T-helper 9 cell (primary cell): ENCODE measurements at places on chromosomes 4 and X.
A peak's percentile ranks its signal among the peaks of the same experiment; 100 is the strongest.

DNA sequence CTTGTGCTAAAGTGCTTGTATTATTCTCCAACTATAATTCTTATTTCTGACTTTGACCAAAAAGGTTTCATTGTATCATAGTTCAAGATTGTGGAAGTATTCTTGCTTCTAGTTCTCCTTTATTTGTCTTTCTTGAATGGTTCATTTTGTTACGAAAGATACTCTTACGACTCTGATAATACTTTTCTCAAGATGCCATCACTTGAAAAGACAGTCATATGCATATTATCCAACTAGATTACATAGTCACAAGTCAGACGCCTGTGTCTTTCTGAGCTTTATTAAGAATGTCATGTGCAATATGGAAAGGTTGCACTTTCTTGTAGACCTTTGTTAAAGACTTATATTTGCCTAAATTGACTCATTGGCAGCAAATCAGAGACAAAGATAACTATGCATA lies 71.4 kb upstream of the HPGD start:
- no peak for DNase-seq

DNA sequence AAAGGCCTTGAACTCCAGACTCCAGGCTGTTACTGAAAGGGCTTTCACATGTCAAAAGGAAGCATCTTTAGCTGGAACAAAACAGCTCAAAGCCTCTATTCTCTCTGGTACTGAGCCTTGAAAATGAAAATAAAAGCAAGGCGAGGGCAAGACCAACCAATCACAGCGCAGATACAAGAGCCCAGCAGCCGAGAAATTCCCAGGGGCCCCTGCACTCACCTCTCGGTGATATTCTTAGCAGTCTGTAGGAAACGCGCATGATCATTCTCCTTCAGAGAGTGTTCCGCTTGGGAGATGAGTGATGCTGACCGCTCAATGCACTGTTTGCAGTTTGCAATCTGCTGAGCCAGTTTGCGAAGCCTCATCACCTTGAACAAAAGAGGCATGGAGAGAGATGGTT lies 138.1 kb downstream of the MID1 start:
- DNase-seq, result no peak

DNA sequence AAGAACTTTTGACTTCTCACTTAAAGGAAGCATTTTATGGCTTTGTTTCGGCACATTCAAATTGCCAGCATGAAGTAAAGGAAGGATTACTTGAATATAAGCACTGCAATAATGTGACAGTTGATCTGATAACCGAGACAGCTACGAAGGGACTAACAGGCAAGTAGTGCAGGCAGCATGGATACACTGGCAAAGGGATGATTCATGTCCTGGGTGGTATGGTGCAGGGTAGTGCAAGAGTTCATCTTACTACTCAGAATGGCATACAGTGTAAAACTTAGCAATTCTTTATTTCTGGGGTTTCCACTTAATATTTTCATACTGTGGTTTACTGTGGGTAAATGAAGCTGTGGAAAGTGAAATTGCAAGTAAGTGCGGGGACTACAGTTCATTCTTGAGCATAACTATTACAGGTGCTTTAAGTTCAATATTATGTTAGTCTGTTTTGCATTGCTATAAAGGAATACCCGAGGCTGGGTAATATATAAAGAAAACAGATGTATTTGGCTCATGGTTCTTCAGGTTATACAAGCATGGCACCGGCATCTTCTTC lies 611.8 kb downstream of the SPOCK3 start:
- no peak for DNase-seq

- DNase-seq, result no peak
These were observed 93.6 kb downstream of the PDLIM5 start for GRCh38 chr4:94545296-94545695.

DNA sequence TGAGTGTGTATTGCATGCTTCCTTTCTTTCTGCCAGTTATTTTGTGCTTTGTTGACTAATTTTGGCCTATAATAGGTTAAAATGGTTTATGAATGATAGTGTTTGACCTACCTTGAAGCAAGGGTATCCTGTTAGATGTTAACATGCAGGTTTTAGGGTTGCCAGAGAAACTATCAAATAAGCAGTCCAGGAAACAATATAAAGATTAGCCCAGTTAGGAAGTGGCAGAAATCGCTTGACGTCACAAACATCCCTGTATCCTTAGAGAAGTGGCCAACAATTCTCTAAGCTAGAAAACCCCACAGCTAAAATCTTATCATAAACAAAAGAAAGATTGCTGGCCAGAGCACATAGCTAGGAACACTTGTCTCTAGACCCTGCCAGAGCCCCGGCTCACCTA lies 3.8 kb downstream of the NAP1L5 start:
- no peak for DNase-seq

DNA sequence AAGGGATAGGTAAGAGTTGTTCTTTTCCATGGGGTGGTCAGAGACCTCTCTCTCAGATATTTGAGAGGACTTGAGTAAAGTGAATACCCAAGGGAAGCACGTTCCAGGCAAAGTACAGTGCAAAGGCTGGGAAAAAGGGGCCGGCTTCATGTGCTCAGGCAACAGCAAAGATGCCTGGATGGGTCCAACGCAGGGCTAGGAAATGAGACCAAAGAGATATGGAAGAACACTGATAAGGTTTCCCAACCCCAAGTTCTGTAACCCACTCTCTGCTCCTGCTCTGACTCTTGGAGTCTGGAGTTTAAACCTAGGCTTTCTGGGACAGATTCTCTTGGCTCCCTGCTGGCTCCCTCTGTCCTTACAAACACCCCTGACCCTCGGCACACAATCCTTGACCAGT lies 36.2 kb upstream of the PROM1 start:
- DNase-seq, result no peak

GRCh38 chr4:3515646-3516045 lies 16.6 kb downstream of the LRPAP1 start:
- DNase-seq, result no peak

DNA sequence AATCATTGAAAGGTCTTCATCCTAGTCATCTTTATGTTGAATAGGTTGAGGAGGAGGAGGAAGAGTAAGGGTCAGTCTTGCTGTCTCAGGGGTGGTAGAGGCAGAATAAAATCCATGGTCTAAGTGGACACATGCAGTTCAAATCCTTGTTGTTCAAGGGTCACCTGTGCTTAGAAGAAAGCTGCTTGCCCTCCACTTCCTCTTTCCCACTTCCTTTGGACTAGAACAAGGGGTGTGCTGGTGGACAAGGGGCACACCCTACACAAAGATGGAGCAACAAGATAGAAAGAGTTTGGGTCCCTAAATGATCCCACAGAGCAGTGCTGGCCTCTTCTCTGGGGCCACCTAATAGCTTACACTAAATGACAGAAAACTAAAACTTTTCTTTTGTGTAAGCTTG lies 47.9 kb downstream of the HSD17B13 start:
- no peak for DNase-seq

GRCh38 chrX:115940888-115941332 lies 229.6 kb upstream of the AGTR2 start:
- peak; percentile 28 for DNase-seq

GRCh38 chrX:40700640-40701342 lies 34.6 kb downstream of the MED14 start:
- no peak for DNase-seq

GRCh38 chr4:112604589-112604988 lies 32.1 kb downstream of the ZGRF1 start:
- DNase-seq, result peak; percentile 18

GRCh38 chrX:148069759-148070503 lies 88.8 kb downstream of the FMR1NB start:
- DNase-seq, result no peak

DNA sequence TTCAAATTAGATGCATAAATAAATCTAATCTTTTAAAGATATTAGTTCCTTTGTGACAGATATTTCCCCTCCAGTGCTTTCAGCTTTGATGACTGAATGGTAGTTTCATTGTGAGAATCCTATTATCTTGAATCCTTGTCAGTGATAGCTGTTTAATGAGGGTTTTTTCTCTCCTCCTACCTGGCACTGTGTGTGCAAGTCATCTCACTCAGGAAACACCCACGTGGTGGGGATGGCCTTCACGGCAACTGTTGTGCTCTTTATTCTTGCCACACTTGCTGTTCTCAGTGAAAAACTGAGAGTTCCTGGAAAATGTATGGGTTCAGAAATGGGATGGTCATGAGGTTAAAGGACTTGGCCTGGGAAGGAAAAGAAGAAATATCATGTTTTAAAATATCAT lies 129.9 kb downstream of the SPRY1 start:
- no peak for DNase-seq

GRCh38 chr4:119641765-119642164 lies 13.2 kb upstream of the PDE5A start:
- no peak for DNase-seq

GRCh38 chrX:23062359-23062758 lies 62.6 kb downstream of the DDX53 start:
- DNase-seq, result no peak

DNA sequence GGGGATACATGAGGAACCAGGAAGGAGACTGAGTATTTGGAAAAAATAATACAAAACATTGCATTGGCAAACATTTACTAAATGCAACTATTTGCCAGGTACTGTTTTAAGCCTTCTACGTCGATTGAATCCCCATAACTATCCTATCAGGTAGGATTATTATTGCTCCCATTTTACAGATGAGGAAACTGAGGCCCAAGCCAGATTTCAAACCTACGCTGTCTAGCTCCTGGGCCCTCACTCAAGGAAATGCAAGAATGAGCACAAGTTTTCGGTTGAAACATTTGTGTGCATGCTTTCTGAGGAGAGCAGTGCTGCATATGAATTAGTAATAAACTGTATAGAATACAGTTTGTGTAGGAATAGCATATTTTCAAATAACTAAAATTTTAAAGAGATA lies 206.7 kb downstream of the CEP135 start:
- no peak for DNase-seq

DNA sequence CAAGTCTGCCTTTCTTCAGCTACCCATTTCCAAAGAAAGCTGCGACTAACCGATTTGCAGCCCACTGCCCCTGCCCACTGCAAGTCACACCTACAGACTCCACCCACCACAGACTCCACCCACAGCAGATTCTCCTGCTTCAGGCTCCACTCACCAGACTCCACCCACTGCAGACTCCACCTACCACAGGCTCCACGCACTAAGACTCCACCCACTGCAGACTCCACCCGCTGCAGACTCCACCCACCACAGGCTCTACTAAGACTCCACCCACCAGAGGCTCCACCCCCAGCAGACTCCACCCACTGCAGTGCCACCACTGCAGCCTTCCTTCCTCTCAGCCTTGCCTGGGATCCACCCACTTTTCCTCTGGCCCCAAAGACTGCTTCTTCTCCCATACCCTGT lies 41.3 kb downstream of the ABLIM2 start:
- no peak for DNase-seq

DNA sequence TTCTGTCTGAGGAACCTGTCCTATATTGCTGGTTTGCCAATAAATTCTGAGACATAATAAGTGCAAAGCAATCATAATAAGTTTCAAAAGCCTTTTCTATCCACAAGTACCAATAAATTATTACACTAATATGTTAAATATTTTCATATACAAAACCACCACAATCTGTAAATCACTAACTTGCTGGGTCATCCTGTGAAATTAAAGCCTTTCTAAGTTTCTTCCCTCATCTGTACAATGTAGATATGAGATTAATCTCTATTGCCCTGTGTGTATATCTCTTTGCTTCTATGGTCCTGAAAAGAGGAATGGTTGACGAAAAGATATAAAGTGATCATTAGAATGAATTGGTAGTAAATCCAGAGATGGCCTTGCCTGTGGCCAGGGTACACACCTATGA lies 231.6 kb downstream of the NR3C2 start:
- no peak for DNase-seq
